ENCODE measurements at places on chromosomes 2 and 18. TPM values are rescaled to one million over a fixed set of nuclear protein-coding genes. Genes with fewer than 3 reads are reported as not detected.

TTL gene
- 40.0 TPM for total RNA-seq

OTX1 gene
- not detected for total RNA-seq

CCL20 gene
- total RNA-seq = 2.1 TPM

SP9 gene
- total RNA-seq = not detected

SPATA3 gene
- total RNA-seq = not detected

CRYBA2 gene
- total RNA-seq = not detected

UGT1A5 gene
- total RNA-seq = not detected

SLC14A1 gene
- total RNA-seq = 1.2 TPM

DNA sequence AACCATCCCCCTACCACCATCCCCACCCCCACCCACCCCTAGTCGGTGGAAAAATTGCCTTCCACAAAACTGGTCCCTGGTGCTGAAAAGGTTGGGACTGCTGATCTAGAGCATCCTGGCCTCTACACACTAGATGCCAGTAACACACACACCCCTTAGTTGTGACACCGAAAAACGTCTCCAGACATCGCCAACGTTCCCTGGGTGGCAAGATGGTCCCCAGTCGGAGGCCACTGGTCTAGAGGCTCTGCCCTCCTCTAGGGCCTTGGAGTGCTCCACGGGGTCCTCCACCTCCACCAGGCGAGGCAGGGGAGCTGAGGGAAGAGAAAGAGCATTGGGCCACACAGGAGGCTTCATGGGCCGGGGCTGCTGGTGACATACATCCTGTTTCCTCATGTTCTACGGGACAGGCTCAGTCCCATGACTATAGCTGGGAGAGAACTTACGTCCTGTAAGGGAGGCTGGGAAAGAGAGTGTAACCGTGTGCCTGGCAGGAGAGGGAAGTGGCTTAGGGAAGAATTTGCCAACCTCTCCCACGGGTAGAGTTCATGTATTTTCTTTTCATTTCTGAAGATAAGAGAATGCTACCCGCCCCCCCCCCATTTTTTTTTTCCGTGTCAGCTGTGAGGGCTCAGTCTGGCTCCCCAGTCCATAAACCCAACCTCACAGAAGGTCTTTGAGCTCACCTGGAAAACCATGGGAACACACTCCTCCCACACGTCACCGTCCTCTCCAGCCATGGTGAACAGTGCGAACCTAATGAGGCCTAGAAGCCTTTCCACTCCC is 132.7 kb upstream of the MYCN start:
- no peak for DNase-seq

GRCh38 chr2:180910831-180911665 is 69.4 kb upstream of the UBE2E3 start:
- no peak for DNase-seq

DNA sequence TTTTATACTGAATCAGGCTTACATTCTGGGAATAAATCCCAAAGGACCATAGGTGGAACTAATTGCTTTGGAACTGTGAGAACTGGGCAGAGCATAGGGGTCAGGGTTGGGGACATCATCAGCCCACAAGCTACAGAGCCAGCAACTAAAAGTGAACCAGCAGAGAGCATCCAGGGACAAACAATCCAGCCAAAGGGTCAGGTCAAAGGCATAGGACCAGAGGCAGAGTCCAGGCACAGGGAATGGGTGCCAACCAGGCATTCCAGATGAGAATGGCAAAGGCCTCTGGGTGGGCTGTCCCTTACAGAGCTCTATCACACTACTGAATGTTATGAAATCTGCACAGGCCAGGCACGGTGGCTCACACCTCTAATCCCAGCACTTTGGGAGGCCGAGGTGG is 12.3 kb upstream of the DNER start:
- no peak for DNase-seq

GRCh38 chr2:45852450-45853150 is 201.1 kb downstream of the PRKCE start:
- no peak for DNase-seq

DNA sequence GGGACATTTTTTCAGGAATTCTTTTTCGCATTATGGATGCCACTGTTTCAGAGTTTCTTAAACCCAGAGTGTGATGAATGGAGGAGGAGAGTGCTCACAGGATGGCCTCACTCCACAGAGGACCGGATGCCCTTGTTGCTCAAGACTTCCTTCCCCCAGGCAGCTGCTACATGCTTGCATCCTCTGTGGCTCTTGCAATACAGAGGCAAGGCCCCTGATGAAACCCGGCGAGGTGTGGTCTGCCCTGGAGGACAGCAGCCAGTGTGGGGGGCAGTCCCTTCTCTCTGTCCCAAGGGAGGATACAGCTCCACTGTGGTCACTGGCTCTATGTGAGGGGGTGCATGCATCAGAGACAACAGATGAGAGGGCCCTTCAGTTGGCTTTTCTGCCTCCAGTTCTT is 109.6 kb downstream of the SH3RF3 start:
- no peak for DNase-seq

- no peak for DNase-seq
Measured at GRCh38 chr2:134791616-134792015, 46.8 kb upstream of the ACMSD start.

- DNase-seq = no peak
Measured at GRCh38 chr2:205189301-205189700, 493.0 kb upstream of the NRP2 start.

GRCh38 chr2:69483696-69484095 is 46.5 kb upstream of the NFU1 start:
- no peak for DNase-seq

DNA sequence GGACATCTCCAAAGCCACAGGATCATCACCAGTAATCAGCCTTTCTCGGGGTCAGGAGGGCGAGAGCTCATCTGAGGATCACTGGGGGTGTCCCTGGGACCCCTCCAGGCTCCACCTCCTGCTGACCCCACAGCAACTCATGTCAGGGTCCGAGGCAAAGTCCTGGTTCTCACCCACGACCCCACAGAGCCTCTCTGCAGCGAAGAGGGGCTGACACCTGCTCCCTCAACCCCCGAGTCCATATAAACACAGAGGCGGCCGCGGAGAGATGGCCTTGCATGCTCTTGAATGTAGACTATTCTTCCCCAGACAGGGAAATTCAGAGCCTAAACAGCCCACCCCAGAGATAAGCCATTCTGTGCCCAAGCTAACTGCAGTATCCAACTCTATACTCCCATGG is 29.9 kb downstream of the HS6ST1 start:
- DNase-seq = no peak
